ENCODE measurements at places on chromosomes 16 and 17.

- DNase-seq, result no peak
These were observed 77.6 kb upstream of the KSR1 start for GRCh38 chr17:27378482-27379175.

- DNase-seq, result no peak
These were observed 23.2 kb downstream of the ITGB3 start for GRCh38 chr17:47276868-47277267.

- peak; percentile 79 for DNase-seq
These were observed at the start of gene TBCD for GRCh38 chr17:82751571-82752370. TBCD (plus strand) TSS chr17:82752065; CDS start chr17:82752194, 129 bp downstream.

DNA sequence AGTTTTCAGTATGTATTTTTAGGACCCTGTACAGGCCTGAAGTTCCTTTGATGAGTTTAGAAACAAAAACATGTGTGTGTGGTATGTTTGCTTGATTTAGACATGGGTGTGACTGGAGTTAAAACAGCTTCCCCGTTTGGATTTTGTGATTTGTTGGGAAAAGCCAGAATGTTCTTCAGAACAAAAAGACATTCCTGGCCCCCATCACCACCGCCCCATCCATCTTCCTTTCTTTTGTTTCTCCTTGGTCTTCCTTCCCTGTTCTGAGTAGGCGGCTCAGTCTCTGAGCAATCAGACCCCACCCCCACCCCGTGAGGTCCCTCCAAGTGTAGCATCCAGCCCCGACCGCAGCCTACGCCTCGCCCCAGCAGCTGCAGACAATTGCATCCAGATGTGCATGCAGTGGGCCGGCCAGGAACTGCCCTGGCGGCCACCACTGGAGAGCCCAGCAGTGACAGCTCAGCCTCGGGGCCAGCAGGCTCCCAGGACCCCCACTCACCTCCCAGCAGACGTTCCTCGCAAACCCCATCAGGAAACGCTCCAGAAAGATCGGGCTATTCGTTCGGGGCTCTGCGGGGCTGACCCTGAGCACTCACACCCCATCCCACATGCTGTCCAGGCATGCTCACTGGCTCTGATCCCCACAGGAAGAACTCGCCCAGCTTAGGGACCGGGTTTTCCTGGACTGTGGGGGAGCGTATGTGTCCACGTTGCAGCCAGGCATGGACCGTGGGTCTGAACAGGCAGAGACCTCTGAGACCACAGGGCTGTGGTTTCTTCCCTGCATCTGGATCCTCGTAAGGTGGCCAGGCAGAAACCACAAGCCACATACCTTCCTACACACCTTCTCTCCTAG is 99.8 kb upstream of the CDH5 start:
- no peak for DNase-seq
